CD4-positive, alpha-beta T cell treated with Interleukin-4 for 4 hours (primary cell): ENCODE measurements at places on chromosomes 5 and 9.
A peak's percentile ranks its signal among the peaks of the same experiment; 100 is the strongest.

DNA sequence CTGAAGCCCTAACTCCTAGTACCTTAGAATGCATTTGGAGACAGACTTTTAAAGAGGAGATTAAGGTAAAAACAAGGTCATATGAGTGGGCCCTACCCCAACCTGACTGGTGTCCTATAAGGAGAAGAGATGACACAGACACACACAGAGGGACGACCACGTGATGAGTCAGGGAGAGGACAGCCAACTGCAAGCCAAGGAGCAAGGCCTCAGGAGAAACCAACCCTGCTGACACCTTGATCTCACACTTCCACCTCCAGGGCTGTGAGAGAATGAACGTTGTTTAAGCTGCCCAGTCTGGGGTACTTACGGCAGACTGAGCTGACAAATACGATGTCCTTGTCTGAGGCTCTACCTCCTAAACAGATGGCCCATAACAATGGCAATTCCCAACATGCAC lies 93.6 kb downstream of the ROR2 start:
- DNase-seq: no peak

DNA sequence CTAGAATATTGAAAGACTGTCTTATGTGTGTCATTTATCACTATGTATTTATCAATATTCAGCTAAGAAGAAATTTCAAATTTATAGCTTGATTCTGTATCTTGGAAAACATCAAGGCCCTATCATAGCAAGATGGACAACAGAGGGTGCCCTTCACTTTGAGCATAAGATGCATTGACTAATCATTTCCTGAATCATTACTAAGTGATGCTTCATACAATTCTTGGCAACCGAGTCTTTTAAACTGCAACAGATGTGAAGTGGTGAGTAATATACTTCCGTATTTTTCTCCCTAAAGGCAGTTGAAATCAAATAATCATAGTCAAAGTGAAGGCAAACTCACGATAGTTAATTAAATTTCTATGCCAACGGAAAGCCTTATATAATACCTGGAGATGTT lies 318.6 kb upstream of the RGMB start:
- no peak for DNase-seq

DNA sequence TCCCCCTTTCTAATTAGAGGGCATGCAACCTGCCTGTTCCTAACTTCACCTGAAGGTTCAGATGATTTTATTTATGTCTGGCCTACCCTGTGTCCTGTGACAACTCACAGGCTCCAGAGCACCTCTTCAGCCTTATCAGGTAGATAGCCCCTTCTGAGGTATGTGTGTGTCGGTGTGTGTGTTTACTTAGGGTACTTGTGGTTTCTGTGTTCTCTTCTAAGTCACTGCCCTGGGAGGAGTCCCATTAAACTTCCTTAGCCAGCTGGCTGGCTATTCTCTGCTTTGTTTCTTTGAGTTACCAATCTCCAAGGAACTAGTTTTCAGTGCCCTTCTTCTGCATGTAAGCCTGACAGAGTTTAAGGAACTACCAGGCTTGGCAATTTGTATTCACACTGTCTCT lies 74.9 kb downstream of the UNC13B start:
- DNase-seq: no peak

DNA sequence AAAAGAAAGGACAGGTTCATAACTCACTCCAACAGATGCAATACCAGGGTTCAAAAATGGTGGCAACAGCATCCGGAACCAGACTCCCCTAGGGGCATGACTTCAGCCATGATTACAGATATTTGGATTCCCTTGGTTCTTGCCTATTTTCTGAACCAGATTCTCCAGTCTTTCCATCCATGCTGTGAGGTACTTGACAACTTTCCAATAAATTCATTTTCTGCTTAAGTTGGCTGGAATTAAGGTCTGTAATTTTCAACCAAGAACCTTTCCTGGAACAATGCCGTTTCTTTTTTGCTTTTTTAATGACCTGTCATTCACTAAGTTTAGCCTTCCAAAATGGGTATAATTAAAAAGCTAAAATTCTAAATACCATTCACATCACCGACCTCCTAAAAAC lies 52.2 kb downstream of the SCAI start:
- no peak for DNase-seq

GRCh38 chr5:160469156-160470144 lies 47.8 kb downstream of the PTTG1 start:
- DNase-seq: peak; percentile 30

DNA sequence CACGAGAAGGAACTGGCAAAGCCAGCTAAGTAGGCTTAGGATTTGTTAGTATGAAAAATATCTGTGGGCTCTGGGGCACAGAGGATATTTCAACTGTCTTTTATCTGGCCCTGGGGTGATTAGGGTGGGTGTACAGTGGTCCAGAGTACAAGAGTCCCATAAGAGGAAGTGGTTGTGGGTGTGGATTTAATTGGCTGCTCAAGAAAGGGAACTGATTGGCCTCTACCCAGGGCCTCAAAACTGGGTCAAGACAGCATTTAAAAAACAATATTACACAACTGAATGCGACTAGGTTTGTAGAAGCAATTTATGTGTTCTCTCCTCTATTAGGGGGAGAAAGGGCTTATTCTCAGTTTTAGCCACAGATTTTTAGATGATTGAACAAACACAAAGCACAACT lies 1353.4 kb upstream of the WWC1 start:
- DNase-seq: no peak

- DNase-seq: peak; percentile 97
Measured at GRCh38 chr5:43008363-43009153, 31.6 kb downstream of the ANXA2R start.

GRCh38 chr9:82202808-82203207 lies 214.2 kb downstream of the SPATA31D1 start:
- no peak for DNase-seq

GRCh38 chr9:93265972-93266371 lies 82.0 kb downstream of the WNK2 start:
- DNase-seq: no peak

DNA sequence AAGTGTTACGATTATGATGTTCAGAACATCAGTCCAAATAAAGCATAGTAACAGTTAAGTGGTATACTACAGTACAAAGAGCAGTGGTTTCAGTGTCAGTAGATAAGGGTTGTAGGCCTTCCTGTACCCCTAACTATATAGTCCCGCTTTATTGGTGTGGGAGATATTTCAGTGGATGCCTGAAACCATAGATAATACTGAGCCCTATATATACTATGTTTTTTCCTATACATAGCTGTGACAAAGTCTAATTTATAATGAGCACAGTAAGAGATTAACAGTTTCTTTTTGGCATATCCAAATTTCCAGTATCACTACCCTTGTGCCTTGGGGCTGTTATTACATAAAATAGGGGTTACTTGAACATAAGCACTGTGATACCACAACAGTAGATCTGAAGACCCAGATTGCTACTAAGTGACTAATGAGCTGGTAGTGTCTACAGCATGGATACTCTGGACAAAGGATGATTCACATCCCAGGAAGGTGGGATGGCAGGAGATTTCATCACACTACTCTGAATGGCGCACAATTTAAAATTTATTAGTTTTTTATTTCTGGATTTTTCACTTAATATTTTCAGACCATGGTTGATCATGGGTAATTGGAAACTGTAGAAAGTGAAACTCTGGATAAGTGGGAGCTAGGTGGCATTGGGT lies 119.3 kb downstream of the RPS23 start:
- DNase-seq: no peak

- no peak for DNase-seq
Measured at GRCh38 chr5:108788142-108788541, 40.4 kb downstream of the FER start.

DNA sequence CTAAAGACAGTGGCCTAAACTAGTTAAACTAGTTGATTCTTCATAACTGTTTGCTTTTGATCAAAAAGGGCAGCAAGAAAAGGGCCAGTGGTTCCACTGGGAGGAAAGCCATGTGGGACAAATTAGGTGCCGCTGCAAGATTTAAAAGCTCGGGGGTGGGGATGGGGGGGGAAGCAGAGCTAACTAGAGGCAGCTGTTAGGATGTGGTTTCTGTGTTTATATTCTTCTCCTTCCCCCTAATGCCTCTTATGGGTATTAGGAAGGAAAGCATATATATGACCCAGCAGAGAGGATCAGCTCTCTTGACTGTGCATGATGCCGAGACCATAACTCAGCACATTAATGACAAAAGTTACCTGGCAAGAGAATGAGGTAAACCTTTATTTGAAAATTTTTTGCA lies 65.7 kb downstream of the EFNA5 start:
- no peak for DNase-seq

DNA sequence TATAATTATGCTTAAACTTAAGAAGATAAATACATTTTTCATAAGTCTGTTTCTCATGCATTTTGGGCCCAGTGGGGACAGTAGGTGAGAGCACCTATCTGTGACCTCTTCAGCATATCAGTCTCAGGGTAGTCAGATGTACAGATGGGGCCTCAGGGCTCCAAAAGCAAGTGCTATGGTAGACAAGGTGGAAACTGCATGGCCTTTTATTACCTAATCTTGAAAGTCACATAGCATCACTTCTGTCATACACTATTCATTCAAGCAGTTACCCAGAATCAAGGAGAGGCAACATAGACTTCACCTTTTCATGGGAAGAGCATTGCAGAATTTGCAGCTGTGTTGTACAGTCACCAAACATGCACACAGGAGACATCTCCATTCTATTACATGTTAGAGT lies 94.8 kb downstream of the SV2C start:
- no peak for DNase-seq

DNA sequence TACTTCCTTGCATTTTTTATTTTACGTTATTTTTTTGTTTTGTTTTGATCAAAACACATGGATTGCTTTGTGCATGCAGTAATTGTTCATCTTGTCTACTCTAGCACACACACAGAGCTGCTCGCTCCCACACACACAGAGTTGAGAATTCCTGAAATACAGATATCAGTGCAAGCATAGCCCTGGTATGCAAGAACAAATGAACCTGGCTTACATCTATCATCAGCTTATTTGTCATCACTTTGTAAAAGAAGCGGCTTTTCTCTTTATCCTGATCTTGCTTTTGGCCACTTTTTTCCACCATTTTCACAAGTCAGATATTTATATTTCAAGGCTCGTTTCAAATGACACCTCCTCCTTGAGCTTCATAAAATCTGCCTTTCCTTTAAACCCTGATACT lies 1435.7 kb downstream of the MAT2B start:
- no peak for DNase-seq

DNA sequence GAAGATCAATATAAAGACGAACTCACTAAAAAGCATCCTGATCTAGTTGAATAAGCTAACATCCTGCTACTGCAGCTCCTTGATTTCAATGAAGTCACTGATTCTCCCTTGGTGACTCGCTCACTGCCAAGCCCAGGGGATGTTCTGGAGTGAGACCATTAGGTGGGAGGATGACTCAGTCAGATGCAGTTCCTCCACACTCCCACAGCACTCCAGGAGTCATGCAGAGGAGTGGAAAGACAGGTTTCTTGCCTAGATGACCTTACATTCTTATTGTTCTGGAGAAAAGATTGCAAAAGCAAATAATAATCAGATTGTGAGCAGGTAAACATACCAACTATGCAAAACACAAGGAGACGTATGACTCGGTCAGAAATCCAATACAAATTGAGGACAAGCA lies 15.3 kb downstream of the GCNT4 start:
- no peak for DNase-seq

DNA sequence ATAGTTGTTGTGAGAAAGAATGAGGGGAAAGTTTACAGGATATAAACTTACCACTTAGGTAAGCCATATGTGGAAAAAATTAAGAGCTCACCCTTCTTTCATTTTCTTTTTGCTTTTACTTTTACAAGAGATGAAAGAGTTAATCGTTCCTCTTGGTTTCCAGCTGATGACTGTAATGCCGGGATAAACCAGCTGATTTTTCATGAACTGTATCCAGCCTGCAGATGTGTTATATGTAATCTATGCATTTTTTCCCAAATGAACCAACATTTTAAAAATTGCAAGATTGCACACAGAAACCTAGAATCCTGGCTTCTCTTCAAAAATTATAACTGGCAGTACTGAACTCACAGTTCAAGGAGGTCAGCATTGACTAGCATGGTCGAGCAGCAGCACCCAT lies 185.9 kb downstream of the GRIA1 start:
- no peak for DNase-seq

GRCh38 chr5:56479696-56480077 lies 246.6 kb upstream of the ANKRD55 start:
- DNase-seq: no peak

- no peak for DNase-seq
Measured at GRCh38 chr9:131419026-131419614, 25.2 kb downstream of the PRRC2B start.

GRCh38 chr5:56543441-56544388 lies 271.6 kb upstream of the MAP3K1 start:
- no peak for DNase-seq

DNA sequence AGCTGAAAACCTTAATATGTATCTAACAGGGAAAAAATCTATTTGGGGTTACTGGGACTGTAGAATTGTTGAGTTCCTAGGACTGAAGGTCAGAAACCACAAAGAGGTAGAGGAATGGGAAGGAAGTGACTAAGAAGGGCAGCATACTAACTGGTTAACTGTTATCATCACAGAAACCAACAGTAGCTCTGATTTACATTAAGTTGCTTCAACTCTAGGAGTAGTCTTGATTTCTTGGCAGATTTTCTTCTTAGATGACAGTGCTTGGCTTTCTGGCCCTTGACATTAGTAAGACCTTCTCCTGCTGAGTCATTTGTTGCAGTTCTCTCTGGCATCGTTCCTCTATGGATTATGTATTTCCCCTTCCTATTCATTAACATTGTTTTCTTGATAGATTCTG lies 116.1 kb upstream of the RASA1 start:
- DNase-seq: no peak

DNA sequence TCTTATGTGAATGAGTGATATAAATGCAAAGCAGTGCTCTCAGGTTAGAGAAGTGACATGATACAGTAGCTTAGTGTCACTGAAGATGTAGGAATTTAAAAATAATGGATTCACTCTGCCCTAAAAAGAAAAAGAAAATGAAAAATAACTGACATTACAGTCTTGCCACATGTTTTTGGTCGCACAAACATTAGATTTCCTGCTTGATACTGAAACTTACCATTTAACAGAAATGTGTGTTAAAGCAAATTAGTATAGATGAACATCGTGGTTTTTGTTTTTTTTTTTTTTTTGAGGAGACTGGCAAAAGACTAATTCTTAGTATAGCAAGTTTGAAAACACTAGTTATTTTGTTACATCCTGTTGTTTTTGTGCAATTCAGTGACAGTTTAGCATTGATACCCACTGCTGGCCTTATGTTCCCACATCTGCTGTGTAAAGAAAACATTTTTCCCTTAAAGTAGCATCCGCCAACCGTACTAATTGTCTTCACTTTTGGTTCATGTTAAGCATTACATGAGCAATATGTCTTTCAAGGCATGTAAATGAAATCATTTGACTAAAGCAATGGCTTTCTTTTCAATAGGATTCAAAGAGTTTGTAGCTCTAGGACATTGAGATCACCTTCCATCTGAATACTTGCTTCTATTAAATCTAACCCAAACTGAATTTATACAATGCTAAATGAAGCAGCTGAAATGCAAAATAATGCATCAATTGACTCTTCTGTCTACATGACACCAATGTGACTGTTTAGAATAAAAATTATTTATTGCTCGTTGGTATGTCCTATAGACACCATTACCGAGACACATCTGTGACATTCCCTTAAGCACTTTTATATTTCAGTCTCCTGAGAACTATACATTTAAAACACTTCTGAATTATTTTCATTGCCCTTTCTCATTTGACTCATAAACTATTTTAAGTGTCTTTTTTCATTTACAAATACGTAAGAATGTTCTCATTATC lies 859.1 kb downstream of the MAT2B start:
- DNase-seq: no peak

- DNase-seq: no peak
Measured at GRCh38 chr5:21391506-21391905, 1403.5 kb upstream of the CDH18 start.
